GOT3 (cell line): ENCODE measurements at places on chromosomes 16 and 17.

DNA sequence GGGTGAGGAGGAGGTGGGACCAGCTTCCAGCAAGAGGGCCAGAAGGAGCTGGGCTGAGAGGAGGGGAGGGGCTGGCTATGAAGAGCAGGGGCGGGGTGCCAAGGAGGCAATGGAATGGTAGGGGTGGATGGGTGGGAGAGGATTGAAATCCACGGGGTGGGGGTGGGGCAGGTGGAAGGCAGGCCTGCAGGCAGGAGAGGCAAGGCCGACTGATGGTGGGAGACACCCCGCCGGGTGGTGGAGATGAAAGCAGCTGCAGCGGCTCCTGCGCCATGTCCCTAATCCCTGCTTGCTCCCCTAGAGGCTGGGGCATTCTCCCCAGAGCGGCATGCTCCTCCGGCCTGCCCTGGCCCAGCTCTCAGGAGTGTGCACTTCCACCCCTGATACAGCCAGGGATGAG, 27.8 kb upstream of the TAC4 start:
- no peak for DNase-seq

- no peak for DNase-seq
Observed at GRCh38 chr16:10196999-10197398, 14.8 kb upstream of the GRIN2A start.

DNA sequence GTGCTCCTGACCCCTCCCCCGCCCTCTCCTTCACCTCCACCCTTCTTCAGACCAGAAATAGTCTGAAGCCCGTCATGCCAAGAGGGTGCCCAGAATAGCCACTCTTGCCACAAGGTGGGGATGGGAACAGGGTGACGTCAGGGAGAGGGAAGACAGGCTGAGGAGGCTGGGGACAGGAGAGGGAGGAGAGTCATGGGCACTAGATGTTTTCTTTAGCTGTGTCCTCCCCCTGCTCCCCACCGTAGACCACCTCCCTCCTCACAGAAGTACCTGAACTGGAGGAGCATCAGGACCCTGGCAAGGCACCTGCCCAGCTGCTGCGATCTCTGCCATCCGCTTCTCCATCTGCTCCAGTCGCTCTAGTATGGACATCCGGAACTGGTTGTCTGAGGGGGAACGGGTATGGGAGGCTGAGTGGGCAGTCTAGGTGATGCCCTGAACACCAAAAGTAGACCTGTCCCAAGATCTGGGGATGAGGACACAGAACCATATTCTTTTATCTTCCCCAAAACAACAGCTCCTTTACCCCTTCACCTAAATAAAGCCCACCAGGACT, 6.6 kb upstream of the SPAG7 start:
- DNase-seq = no peak

DNA sequence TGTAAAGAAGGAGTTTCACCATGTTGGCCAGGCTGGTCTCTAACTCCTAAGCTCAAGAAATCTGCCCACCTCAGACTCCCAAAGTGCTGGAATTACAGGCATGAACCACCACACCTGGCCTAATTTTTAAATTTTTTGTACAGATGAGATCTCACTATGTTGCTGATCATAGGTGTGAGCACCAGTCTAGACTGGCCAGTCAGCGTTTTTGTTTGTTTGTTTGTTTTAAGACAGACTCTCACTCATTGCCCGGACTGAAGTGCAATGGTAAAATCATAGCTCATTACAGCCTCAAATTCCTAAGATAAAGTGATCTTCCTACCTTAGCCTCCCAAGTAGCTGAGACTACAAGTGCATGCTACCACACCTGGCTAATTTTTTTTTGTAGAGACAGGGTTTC, 38.0 kb upstream of the TAOK1 start:
- no peak for DNase-seq

- DNase-seq = no peak
Observed at GRCh38 chr17:40345161-40345993, 19.2 kb downstream of the GJD3 start.

DNA sequence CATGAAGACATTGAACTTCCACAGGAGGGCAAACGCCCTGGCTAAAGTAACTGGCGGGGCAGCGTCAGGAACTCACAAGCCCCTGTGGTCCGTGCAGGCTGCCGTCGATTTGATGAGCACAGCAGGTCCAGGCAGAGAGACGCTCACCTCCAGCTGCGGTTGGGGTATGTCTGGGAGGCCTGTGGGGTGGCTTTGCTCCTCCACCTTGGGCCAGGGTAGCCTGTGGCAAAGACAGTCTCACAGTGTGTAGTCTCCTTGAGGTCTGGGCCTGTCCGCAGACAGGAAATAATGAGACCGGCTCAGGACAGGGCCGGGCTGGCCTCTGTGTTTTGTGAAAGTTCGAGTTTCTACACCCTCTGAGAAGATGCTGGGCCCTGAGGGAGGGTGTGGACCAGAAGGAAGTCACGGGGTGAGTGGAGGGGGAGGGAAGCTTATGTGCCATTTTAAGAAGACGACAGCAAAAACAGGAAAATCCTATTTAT, 103.3 kb downstream of the METRNL start:
- no peak for DNase-seq

DNA sequence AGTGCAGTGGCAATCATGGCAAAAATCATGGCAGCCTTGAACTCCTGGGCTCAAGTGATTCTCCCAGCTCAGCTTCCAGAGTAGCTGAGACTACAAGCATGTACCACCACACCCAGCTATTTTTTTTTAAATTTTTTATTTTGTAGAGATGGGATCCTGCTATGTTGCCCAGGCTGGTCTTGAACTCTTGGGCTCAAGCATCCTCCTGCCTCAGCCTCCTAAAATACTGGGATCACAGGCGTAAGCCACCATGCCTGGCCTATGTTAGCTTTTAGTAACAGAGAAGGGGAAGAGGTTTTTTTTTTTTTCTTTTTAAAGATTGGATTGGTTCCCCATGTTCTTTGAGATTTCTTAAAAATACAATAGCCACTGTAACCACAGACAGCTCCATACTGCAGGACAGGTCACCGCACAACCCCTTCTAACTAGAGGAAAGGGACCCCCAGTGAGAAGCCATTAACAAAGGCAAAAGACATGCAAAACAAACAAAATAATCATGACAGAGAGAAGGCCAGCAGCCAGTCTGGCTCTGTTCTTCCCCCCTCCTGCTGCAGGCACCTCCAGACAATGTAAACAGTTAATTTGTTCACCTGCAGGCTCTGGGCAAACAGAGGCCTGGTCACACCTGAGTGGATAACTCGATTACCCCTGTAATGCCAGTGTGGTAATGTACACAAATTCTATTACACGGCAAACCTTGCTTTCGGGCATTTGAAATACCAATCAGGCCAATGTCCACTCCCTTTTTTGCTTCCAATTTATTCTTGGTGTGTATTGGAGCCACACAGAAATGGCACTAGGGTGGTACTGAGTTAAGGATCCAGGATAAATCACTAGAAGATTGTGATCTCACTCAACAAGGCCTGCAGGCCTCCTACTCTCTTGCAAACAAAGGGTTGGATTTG, 52.9 kb downstream of the SNX11 start:
- DNase-seq = no peak

DNA sequence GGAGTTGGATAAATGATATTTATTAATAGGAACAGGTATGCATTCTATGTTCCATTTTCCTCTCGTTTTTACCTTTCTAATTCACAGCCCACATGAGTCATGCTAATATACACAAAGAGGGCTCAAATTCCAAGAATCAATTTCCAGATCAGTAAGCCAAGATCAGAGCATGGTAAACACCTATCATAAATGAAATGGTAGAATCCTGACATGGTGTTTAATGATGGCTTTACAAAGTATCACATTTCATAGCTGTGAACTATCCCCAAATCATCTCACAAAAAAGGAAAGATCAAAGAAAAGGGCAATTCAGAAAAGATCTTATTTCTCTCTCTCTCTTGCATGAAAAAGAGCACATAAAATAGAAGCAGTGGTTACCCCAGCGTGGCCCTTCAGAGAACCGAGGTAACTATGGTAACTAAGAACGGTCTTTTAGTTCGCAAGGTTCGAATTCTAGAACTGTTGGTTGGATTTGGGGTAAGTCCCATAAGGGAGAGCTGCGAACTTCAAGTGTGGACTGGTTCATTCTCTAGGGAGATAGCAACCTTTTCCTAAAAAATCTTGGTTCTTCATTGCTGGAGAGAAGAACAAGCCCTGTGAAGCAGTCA, 73.0 kb downstream of the MARCHF10 start:
- DNase-seq = no peak

DNA sequence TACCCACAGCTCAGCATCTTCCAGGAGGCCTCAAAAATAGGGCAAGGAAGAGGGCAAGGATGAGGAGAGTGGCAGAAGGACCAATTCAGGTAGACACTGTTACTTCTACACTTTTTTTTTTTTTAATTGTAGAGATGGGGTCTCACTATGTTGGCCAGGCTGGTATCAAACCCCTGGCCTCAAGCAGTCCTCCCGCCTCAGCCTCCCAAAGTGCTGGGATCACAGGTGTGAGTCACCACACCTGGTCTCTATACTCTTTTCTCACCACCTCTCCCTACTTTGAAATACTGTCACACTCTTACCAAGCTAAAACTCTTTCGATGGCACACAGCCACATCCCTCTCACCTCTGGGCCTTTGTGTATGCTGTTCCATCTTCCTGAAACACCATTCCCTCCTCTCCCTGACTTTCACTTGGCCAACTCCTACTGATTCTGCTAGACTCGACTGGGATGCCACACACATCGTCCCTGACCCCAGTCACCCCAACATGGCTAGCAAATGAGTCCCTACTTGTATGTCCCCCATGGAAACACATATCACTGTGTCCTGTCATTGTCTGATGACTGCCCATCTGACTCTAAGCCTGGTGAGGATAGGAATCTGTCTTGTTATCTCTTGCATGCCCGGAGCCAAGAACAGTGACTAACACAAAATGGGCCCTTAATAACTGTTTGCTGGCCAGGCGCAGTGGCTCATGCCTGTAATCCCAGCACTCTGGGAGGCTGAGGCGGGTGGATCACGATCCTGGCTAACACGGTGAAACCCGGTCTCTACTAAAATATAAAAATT, 7.2 kb upstream of the SLC43A2 start:
- no peak for DNase-seq

- no peak for DNase-seq
Observed at GRCh38 chr17:4490109-4490591, 8.5 kb upstream of the SPNS2 start.

DNA sequence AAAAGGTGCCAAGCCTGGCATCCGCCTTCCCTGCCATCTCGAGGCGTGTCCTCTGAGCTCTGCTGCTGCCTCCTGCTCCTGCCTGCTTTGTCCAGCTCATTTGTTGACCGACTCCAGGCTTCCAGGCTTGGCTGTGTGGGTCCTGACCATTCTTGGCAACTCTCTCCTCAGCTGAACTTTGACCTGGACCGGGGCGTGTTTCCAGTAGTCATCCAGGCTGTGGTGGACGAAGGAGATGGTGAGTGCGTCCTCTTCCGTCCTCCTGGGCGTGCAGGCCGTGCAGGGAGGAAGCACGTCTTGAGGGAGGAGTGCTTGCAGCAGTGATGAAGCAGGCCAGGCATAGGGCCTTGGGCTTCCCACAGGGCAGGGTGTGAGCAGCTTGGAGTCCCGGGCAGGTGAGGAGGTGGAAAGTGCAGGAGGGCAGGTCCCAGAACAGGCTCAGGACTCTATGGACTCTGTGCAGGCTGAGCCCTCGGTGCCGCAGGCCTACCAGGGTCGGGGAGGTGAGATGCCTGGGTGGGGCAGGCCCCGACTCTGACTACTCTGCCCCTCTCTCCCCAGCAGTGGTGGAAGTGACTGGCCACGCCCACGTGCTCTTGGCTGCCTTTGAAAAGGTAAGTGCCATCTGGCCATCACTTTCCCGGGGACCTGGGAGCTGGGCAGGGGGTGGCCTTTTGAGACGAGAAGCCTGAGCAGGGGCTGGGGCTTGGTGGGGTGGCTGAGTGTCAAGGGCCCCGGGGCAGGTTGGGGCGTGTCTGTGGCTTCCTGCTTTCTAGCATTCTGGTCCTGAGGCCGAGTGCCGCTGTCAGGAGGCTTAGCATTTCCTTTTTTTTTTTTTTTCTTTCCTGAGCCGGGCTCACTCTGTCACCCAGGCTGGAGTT, 28.6 kb upstream of the NUDT16L1 start:
- no peak for DNase-seq

DNA sequence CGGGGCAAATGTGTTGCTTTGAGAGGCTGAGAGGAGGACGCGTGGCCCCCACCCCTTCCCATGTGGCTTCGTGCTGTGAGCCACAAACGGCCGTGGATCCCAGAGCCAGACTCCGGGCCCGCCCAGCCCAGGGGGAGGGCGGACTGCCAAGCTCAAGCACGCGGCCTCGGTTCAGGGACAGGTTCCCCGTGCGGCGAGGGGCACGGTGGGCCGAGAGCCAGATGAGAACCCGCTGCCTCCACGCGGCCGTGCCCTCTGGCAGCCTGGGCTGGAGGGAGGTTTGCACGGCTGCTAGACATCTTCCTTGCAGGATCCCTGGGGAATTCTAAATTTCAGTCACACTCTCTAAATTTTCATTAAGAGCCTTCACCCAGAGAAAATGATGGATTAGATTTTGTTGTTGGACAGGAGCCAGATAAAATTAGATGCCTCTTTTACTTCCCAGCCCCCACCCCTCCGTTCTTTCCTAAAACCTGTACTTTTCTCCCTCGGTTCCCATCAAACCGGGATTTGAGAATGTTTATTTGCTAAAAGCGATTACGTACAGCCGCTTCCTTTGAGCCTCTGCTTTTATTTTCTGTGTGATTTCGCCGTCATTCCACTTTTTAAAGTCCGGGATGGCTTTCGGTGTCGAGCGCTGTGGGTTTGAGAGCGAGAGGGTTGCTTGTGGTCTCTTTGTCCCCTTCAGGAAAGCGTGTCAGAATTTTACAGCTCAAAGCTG, 25.0 kb upstream of the GNG13 start:
- no peak for DNase-seq

GRCh38 chr16:75317101-75317522, 65.7 kb upstream of the BCAR1 start:
- no peak for DNase-seq

DNA sequence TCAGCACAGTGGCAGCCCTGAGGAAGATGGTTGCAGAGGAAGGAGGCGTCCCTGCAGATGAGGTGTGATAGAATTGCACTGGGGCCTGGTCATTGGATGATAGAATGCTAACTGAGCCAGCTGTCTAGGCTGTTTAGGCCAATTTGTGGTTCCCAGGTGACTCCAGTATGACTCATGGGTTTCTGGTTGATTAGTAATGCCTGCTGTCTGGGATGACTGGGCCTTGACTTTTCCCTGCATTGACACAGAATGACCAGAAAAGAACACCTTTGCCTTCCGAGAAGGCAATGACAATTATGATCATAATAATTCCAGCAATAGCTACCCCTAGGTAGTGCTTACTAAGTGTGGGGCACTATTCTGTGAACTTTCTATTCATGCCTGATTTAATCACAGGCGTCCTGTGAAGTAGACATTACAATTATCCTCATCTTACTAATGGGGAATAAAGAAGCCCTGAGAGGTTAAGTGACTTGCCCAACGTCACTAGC, 31.5 kb downstream of the USP43 start:
- DNase-seq = no peak

- no peak for DNase-seq
Observed at GRCh38 chr17:81806461-81807209, 2.7 kb downstream of the GCGR start.
